Peyer's patch (tissue), 4 donors: ENCODE measurements at places on chromosomes 12 and 14.

DNA sequence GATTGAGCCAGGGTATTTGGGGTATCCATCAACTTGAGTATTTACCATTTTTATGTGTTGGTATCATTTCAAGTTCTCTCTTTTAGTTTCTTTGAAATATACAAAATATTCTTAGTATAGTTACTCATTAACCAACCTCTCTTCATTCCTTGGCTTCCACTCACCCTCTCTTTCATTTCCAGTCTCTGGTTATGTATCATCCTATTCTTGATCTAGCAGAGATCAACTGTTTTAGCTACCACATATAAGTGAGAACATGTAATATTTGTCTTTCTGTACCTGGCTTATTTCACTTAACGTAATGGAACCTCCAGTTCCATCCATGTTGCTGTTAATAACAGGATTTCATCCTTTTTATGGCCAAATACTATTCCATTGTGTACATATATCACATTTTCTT is 86.9 kb downstream of the DACT1 start:
- DNase-seq: no peak

DNA sequence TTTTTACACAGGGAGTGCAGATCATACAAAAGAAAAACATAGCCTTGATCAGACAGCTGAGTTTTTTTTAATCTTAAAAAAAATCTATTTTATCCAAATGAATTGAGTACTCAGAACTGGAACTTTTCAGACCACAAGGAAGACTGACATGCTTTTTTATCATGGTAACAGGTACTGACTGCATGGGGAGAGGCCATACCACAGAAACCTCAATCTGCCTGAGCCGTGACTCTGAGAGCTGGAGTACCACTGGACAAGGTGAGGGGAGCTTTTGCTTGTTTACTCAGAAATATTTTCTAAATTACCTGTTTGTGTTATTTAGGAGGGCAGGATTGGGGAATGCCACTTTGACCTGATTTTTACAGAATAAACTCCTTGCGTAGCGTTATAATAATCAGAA is 143.9 kb downstream of the ALX1 start:
- DNase-seq: no peak

DNA sequence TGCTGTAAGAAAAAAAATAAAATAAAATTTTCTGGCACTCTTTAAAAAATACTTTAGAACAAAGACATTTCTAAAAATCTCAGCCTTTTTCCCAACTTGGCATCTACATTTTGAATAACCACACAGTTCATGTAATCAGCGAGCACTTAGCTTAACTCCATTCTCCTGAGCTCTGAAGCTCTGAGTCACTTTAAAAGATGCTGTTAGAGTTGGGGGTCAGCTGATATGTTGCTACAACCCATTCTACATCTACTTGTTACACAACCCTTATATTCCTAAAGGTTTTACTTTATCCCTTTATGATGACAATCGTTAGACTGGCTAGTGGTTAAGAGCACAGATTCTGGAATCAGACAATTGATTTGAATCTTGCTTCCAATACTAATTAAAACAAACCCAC is 48.3 kb downstream of the SLC41A2 start:
- no peak for DNase-seq

DNA sequence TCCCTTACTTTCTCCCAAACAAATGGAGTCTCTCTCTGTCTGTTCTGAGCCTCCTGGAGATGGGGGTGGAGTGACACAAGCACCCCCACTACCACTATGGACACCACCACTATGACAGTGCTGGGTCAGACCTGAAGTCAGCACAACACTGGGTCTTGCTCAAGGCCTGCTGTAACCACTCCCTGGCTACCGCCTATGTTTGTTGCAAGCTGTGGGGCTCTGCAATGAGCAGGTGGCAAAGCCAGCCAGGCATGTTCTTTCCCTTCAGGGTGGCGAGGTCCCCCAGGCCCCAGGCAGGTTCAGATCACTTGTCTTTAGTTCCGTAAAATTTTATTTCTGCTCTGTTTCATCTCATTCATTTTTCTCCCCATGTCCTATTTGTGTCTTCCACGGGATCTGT is 349.8 kb downstream of the TMEM121 start:
- DNase-seq: no peak

GRCh38 chr12:124914392-124915238 is at the start of gene UBC:
TSS of gene UBC (minus strand) at chr12:124914650. CDS start at chr12:124913771, 879 bp downstream.
- DNase-seq: peak; percentile 92
